ENCODE measurements at places on chromosomes 12 and 14.

DNA sequence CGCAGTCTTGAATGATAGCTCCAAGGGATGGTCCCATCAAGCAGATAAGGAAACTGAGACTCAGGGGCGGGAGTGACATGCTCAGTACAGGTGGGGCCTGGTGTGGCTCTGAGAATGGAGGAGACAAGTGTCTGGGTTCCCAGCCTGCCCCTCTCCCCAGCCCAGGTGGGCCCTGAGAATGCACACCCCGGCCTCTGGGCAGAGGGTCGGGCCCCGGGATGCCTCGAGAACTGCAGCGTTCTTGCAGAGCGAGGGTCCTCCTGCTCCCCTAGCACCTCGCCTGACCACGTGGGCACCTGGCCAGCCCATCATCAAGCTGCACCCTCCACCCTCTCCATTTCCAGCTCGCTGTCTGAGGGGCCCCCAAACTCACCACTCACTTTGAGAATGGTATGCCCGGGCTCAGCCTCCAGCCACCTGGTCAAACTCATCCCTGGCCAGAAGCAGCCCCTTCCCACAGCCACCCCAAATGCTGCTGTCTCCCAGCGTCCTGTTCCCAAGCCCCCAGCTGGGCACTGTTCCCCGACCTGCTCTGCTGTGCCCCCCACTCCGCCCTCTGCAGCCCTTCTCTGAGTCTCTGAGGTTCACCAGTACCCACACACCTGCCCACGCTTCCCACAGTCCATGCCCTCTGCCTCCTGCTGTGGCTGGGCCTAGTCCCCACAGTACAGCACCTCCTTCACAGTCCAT lies 44.3 kb downstream of the CYP46A1 start:
- DNase-seq: no peak

- no peak for DNase-seq
These were observed 98.0 kb upstream of the E2F7 start for GRCh38 chr12:77163074-77164038.

DNA sequence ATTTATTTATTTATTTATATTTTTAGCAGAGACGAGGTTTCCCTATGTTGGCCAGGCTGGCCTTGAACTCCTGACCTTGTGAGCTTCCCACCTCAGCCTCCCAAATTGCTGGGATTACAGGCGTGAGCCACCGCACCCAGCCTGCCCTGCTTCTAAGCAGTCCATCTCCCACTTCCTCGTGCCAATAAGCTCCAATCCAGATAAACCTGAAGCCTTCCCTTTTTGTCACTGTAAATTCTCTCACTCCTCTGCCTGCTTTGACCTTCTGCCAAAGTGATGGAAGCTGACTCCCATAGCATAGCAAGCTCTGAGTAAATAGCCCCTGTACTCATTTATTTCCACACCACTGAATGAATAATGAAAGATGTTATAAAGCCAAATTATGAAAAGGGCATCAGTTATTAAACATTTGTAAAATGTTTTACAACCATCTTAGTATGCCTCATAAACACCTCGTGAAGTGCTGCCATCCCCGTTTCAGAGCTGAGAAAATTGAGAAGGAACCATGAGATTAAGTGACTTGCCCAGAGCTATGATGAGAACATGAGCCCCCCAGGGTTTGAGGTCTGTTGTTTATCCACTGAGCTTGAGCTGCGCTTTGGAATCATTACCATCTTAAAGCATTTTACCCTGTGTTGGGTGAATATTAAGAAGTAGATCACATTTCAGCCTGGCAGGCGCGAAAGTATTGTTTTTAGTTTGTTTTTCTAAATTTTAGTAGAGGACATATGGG lies 30.4 kb downstream of the MANSC1 start:
- no peak for DNase-seq

GRCh38 chr12:53966385-53967133 lies 6.4 kb upstream of the HOXC11 start:
- DNase-seq: no peak

DNA sequence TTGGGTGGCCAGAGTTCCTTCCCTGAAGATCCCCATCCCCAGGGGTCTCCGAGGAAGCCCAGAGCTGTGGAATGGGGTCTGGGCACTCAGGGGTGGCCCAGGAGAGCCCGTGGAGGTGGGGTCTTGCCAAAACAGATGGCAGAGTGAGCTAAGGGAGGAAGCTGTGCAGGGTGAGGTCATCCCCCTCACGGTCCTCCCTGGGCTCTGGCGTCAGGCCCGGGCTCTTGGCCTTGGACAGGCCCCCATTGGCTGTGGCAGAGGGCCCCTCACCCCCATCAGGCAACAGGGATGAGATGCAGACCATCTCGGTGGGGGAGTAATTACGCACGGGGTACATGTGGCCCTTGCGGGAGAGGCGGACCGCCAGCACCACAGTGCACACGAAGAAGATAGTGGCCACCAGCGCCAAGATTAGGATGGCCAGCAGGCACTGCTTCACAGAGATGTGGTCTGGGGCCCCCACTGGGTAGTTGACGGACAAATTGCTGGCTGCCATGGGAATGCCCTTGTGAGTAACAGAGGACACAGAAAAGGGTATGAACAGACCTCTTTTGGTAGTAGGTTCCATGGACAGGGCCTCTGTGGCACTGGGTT lies 10.7 kb downstream of the SELPLG start:
- DNase-seq: no peak

- no peak for DNase-seq
These were observed 28.3 kb downstream of the GALNT9 start for GRCh38 chr12:132300789-132301722.

DNA sequence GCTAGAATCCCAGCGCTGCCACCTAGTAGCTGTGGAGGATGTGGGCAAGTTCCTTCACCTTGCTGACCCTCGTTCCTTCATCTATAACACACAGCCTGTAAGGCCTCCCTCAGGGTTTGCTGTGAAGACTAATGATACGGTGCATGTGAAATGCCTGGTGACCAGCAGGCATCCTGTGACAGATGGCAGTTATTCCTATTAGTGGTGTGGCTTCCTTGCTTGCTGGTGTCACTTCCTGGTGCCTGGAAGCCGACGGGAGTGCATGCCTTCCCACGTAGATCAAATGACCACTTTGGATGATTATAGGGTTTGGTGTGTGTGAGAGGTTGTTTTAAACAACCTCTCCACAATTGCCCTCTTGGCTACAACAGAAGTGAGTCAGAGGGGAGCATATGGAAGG lies 894.9 kb downstream of the VRK1 start:
- DNase-seq: no peak
